ENCODE measurements at places on chromosomes 4 and X.

DNA sequence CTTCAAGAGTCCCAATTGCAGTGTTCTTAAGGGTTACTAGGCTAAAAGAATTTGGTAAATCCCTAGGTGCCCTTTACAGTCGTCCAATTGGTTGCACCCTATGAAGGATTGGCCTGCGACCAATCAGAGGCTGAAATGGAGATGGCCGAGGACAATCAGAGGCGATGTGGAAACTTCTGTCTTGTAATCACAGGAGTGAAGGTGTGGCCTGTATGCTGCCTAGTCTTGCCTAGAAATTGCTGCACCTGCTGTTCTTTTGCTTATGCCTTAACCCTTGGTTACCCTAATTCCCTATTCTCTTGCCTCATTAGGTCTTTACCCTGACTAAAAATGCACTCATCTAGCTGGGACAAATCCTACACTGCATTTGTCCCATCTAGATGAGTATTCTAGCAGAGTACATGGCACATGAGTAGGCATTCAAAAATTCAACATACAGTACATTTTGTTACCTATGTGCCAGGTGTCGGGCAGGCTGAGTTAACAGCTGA, 1.0 kb upstream of the DCK start:
- DNase-seq: no peak

- DNase-seq: no peak
Observed at GRCh38 chrX:41722816-41723618, 964 bp upstream of the GPR82 start.

DNA sequence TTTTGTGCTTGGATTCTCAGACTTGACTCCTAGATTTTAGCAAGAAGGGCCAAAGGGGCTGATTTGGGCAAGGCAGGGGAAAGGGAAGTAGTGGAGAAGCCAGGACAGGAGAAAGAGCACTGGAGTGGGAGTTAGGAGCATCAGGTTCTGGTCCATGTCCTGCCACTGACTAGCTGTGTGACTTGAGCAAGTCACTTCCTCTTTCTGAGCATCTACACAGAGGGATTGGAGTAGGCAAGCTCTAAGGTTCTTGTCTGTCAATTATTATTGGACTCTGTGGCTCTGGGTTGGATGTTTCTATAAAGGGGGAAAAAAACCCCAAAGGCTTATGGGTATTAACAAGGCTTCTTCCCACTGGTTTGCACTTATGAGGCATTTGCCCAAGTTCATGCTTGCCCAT, 24.4 kb downstream of the PLAC1 start:
- DNase-seq: no peak

- no peak for DNase-seq
Observed at GRCh38 chr4:6900956-6901355, 8.7 kb upstream of the TBC1D14 start.

- DNase-seq: no peak
Observed at GRCh38 chr4:73055241-73055897, 14.1 kb downstream of the COX18 start.

GRCh38 chr4:176971576-176972115, 178.9 kb upstream of the VEGFC start:
- no peak for DNase-seq

DNA sequence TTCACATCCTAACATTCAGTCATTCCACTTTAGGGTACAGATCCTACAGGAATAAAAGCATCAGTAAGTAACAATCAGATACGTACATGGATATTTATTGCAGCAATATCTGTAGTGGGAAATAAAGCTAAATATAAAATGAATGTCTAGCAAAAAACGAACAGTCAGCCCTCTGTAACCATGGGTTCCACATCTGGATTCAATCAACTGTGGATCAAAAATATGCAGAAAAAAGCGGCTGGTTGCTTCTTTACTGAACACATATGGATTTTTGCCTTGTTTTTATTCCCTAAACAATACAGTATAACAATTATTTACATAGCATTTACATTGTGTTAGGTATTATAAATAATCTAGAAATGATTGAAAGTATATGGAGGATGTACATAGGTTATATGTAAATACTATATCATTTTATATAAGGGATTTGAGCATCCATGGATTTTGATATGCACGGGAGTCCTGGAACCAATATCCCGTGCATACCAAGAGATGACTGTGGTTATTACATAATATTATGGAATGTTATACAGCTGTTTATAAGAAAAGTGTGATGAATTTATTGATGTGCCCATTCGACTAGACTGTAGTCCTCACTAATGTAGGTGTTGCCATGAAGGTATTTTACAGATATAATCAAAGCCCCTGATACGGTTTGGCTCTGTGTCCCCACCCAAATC, 132.8 kb downstream of the ARHGEF9 start:
- no peak for DNase-seq

DNA sequence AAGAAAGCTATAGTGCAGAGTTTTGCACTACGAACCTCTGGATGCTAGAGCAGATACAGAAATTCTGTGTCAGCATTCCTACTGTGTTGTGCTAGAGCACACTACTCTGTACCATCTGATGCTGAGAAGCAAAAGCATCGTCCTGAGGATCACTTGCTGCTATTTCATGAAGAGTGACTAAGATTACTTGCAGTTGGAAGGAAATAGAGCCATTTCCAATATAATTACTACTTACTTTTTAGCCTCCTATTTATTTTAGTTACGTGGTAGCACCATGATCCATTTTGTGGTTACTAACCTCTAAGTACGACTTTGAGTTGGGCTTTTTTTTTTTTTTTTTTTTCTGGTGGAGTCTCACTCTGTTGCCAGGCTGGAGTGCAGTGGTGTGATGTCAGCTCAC, 226.7 kb downstream of the PALLD start:
- no peak for DNase-seq

DNA sequence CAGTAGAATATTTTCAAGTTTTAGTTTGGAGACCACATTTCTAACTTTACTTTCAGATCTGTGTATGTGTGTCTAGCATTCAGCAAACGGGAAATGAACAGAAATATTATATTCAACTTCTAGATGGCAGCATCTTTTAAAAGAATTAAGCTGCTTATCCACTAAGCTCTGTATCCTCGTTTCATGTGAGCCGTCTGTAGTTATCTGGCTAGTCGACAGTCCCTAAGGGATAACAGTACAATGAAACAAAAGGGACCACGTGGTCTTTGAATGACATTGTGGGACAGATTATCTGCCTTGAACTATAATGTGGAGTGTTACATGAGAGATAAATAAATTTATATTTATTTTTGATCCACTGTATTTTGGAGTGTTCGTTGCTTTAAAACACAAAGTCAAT, 35.8 kb upstream of the PRSS12 start:
- no peak for DNase-seq

DNA sequence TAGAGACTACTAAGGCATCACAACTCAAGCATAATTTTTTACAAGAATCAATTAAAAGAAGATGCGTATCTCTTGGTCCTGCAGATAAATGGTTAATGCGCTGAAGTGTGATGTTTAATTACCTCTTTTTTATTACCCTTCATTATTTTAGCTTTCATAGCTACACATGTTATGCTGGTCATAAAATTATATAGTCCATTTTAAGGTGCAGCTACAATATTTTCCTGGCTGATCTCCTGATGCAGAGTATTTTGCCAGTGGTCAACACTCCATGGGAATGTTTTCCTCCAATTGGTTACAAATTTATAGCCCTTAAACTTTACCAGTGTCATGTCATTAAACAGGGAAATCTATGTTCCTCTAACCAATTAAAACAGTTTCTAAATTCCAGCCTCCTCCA, 1617.2 kb downstream of the PCDH7 start:
- no peak for DNase-seq

DNA sequence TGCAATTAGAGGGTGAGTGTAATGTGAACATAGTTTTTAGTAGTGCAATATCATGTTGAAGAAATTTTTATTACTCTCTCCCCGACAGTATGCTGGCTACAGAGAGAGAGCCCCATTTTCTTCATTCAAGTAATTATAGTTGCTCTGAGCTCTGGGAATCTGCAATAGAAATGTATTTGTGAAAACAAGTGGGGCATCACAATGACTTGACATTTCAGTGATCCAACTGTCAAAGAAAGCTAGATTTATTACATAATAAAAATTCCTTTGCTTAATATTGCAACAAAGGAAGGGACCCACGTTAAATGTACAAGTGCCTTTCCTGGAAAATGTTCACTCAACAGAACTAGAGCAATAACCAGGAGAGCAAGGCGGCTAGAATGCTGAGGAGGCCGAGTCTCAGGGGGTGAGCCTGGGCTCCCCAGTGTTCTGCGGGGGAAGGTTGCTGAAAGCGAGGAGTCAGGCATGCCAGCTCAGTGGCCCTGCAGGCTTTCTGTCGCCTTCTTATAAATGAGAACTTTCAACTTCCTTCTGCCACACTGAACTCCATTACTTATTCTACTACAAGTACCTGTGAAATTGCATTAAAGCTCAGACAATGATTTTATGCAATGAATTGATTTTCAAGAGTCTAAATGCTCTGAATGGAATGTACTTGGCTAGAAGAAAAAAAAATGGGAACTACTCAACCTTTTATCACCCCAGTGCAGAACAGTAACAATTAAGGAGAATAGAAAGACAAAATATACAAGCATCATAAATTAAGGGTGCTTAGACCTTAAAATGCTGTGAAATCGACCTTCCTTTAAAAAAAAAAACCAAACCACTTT, 476.4 kb downstream of the AFF2 start:
- DNase-seq: no peak

DNA sequence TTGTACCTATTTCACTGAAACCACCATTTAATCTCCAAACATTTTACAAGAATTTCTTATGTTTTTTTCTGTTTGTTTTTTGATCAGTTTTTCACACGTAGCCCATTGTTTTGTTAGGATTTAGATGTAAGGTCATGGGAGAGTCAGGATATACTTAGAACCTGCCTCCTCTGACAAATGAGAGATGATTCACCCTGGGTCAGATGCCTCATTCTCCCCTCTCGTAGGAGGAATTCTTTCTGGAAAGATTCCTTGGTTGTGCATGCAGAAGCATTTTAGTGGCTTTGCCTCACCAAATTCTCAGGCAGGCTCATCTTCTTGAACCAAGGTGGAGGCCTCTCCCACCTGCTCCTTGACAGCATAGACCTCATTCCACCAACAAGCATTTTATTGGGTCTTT, 599.3 kb downstream of the SPRY1 start:
- DNase-seq: no peak

DNA sequence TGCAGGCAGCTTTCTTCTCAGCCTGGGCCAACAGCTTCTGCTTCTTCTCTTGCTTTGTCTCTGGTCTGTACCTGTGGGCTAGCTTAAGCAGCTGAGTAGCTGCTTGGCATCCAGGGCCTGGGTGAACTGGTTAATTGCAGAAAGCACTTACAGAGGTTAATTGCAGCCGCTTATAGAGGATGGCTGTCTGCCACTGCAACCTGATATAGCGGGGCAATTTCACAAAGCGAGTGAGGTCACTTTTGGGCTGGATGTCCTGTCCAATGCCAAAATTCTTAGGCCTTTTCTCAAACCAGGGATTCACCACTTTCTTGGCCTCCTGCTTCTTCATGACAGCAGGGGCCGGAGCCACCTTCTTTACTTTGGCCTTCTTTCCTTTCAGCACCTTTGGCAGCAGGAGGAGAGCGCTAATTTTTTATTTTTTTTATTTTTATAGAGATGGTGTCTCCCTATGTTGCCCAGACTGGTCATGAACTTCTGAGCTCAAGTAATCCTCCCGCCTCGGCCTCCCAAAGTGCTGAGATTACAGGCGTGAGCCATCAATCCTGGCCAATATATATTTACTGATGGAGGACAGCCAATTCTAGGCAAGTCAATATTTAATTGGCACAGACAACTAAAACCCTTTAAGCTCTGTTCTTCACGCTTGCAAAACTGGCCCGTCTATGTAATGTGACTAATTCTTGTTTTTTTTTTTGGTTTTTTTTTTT, 61.0 kb downstream of the ENOPH1 start:
- DNase-seq: no peak

- DNase-seq: peak; percentile 44
Observed at GRCh38 chrX:119655125-119655524, 37.8 kb downstream of the SEPTIN6 start.

DNA sequence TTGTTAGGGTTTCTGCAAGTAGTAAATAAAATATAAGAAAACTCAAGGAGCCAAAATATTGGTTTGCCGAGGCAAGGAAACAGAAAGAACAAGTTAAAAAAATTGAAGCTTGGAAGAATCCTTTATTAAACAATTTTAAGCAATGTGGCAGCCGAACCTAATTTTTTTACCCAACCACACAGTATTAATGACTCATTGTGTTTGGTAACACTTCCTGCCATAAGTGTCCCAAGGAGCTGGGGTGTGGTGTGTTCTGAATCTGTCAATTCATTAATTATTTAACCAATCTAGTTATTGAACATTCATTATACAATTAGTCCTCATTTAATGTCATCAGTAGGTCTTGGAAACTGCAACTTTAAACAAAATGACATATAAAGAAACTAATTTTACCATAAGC, 19.3 kb upstream of the CPE start:
- no peak for DNase-seq

DNA sequence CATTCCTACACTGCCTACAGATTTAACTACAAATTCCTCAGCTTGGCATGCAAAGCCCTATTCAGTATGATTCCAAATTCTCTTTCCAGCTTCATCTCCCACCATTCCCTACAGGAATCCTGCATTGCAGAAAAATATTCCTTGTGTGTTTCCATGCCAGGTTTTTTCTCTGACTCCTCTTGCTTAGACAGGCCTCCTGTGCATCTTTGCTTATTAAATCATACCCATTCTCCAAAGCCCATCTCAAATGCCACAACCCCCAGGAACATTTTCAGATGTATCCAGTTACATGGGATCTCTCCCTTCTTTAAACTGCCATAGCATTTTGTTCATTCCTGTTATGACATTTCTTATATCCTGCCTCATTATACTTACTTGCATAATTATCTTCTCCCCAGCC, 106.4 kb upstream of the GRIA3 start:
- DNase-seq: no peak

DNA sequence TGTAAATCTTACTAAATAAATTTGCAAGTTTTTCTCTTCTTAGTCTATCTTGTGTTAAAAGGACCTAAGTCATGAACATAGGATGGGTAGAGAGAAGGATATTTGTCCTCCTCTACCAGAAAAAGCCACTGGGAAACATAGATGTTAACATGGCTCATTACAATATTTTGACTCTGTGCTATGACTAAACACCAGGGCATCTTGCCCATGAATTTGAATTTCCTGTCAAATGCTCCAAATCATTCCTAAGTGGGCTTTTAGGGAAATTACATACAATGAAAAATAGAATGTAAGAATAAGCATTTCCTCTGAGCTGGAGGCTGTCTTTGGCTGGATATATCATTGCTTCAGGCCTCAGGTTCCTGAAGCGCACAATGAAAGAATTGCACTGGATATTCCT, 39.1 kb downstream of the ANOS1 start:
- DNase-seq: no peak

DNA sequence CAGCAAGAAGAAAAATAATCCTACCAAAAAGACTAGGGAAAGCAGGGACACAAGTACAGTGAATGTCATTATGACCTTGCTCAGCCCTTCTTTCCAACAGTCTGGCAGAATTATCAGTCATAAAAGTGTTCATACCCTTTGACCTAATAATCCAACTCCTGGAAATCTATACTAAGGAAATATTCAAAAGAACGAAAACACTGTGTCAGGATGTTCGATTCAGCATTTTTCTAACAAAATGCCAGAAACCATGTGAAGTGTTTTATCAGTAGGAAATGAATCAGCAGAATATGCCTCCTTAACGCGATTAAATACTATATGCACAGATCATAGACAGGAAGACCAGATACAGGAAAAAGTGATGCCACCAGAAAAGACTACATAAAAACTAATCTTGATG, 16.2 kb upstream of the S100G start:
- no peak for DNase-seq

- no peak for DNase-seq
Observed at GRCh38 chr4:74394476-74395136, 29.7 kb downstream of the EREG start.
